ENCODE measurements at places on chromosomes 2 and 18.
A peak's percentile ranks its signal among the peaks of the same experiment; 100 is the strongest.

DNA sequence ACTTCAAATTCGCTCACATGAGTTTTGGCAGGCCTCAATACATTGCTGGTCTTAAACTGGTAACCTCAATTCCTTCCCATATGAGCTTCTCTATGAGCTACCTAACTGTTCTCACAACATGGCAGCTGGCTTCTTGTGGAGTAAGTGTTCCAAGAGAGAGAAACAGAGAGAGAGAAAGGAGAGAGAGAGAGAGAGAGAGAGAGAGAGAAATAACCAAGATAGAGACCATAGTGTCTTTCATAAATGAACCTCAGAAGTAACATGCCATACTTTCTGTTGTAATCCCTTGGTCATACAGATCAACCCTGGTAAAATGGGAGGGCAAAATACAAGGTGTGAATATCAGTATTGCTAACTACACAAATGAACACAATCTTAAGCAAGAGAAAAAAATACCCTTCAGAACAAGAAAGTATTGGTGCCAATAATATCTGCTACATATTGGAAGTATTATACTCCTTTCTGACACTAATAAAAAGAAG, 33.2 kb upstream of the UBE2E3 start:
- DNase-seq, result no peak

DNA sequence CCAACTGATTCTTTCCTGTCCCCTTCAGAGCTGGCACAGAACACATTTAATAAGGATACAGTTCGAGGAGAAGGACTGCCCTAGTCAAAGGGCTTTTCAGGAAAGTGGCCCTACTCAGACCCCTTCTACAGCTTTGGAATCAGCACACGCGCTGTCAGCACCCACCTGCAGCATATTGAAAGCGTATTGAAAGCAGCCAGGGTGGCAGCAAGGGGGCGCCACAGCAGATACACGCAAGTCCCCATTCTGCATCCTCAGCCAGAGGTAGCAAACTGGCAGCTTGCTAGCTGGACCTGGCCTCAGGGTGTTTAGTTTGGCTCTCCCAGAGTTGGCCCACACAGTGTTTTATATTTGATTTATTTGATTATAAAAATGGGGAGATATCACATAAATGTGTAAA, 101.0 kb upstream of the NT5C1B start:
- no peak for DNase-seq

DNA sequence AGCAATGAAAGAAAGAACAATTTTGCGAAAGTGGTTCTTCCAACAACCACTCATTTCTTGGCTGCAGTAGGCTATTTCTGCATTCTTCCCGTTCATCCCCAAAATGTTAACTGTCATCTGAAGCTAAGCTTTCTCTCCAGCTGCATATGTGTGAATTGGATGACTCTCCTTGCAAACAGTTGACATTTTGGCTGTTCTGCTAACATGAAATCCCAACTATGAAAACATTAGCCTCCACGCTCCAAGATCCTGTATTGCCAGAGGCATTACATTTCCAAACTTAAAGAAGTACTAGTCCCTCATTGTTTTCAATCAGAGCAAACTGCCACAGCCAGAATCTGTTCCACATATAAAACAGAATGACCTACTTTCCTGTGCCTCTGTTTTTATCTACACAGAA, 88.5 kb downstream of the TGIF1 start:
- DNase-seq, result no peak

DNA sequence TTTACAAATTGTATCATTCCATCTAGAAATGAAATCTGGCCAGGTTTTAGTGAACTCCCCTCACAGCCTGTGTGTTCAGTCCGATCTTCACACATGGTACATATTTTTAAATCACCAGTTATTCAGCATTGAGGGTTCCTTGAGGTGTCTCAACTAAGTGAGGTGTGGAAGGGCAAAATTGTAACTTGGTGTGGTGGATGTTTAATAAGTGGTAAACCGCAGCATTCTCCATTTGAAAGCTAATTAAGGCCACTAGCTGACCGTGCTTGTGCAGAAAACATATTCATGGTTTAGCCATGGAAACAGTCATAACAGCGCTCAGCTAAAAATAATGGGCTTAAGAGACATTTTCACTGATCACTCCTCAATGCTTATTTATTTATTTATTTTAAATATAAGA, 786.2 kb upstream of the FANCL start:
- no peak for DNase-seq

- DNase-seq, result no peak
These were observed 39.7 kb upstream of the VRK2 start for GRCh38 chr2:58006952-58007284.

GRCh38 chr2:75142081-75142480, 57.2 kb downstream of the TACR1 start:
- DNase-seq, result no peak

GRCh38 chr2:216217904-216218260, 108.7 kb downstream of the XRCC5 start:
- no peak for DNase-seq

- DNase-seq, result no peak
These were observed 47.7 kb upstream of the PLB1 start for GRCh38 chr2:28447943-28448792.

- peak; percentile 73 for DNase-seq
These were observed 289.3 kb upstream of the HS6ST1 start for GRCh38 chr2:128607911-128608506.

DNA sequence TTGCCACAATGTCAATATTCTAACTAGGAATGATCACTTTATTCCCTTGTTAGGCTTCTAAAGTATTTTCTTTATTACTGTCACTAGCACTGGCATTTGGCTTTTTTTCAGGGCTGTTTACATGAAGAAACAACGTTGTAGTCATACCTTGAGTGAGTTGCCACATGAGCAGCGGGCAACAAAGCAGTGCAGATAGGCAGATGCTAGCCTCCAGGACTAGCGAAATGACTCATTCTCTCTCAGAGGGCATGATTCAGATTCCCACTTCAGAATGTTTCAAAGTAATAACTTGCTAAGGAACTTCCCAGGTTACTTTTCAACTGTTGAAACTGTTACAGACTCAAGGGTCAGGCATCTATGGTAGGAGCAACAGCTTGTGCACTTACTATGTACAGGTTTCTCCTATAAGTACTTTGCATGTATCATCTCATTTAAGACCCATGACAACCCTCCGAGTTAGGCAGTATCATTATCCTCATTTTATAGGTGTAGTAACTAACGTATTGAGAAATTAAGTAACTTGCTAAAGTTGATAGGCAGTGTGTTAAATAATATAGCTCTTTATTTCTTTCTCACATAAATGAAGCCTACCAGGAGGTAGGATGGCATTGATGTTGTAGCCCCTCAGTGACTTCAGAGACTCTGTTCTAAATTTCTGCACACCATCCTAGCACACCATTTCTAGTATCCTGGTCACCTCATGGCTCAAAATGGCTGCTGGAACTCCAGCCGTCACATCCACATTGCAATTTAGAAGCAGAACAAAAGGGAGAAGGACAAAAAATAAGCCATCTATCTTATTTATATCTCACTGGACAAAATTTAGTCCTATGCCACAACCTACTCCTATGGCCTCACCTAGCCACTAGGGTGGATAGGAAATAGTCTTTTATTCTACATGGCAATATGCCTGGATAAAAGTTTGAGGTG, 83.3 kb downstream of the ICOS start:
- DNase-seq, result no peak

- DNase-seq, result peak; percentile 48
These were observed 23.8 kb downstream of the ANKAR start for GRCh38 chr2:189698020-189698887.

DNA sequence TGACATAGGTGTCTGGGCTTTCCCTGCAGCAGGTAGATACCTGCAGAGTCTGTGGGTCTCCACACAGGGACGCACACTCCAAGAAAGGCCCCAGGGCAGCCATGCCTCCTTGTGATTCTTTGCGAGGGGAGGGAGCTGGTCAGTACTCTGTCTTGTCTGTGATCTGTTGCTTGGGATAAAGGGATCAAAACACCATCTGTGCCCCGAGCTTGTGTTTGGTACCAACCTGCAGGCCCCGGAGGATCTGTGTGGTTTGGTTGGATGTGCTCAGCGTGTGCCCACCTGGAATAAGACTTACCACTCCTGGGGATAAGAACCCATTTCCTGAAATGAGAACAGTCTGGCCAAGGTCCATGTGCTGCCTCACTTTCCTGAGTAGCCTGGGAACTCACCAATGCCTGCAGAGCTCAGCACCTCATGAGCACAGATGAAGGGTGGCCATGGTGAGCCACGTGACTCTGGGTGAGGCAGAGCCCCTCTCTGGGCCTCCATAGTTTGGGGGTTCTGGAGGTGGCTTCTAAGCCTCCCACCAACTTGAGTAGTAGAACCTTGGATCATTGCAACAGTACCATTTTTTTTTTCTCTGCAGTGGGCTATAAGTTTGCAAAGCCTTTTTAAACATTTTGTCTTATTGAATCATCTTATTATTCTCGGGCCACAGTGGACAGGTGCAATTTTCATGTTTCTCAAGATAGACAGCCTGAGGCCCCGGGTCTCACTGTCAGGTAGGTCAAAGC, 134.8 kb downstream of the DDX1 start:
- no peak for DNase-seq

DNA sequence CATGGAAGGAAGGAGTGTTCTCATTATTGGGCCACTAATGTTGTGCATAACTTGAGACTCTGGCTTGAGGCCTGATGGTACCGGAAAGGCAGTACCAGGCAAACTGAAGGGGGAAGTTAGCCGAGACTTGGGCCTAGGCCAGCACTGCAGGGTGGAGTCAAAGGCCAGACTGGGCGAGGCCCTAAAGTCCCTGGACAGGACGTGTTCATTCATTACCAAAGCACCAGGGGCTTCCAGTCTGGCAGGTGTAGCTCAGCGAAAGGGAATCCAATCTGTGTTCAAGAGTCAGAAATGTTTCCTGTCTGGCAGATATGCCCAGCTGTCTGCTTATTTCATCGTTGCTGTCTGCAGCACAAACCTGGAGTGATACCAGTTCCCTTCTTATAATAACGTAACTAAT, 4.7 kb upstream of the ITSN2 start:
- peak; percentile 9 for DNase-seq

DNA sequence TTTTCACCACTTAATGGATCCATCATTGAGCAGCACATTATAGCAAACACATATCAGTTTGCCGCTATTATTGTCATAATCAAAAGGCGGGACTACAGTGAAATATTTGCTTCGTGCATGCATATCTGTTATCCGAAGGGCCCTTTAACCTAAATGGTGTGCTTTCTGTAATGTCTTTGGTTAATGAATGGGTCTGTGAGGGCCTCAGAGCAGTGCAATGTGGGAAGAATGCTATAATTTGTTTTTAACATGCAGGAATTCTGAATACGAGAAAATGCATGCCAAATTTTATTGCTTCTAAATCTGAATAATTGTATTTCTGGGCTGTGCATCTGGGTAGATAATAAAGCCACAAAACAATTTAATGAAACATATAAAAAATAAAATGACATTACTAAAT, 32.8 kb upstream of the CELF4 start:
- DNase-seq, result no peak

DNA sequence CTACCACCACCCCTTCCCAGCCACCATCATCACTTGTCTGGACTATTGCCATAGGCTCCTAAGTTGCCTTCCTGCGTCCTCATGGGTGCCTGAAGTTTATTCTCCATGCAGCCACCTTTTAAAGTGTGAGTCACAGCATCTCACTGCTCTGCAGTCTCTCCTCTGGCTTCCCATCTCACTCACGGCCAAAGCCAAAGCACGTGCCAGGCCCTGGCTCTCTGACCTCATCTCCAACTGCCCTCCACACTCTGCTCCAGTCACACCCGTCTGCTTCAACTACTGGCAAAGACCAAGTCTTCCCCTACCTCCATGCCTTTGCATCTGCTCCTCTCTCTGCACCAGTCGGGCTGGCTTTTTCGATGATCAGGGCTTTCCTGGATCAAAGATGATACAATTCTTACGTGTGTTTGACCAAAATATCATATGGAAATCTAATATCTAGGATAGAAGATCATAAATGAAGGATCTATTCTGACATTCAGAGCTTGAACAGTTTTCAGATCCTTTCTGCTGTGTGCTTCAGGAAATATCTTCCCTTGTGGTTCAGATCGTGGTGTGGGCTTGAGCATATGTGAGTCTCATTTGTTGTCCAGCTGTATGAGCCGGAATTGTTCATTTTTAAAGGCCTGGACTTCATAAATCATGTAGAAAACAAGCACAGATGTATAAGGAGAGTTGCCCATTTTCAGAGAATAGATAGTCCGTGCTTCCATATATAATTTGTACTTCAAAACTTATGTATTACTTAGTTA, 175.6 kb downstream of the PRKCE start:
- no peak for DNase-seq

DNA sequence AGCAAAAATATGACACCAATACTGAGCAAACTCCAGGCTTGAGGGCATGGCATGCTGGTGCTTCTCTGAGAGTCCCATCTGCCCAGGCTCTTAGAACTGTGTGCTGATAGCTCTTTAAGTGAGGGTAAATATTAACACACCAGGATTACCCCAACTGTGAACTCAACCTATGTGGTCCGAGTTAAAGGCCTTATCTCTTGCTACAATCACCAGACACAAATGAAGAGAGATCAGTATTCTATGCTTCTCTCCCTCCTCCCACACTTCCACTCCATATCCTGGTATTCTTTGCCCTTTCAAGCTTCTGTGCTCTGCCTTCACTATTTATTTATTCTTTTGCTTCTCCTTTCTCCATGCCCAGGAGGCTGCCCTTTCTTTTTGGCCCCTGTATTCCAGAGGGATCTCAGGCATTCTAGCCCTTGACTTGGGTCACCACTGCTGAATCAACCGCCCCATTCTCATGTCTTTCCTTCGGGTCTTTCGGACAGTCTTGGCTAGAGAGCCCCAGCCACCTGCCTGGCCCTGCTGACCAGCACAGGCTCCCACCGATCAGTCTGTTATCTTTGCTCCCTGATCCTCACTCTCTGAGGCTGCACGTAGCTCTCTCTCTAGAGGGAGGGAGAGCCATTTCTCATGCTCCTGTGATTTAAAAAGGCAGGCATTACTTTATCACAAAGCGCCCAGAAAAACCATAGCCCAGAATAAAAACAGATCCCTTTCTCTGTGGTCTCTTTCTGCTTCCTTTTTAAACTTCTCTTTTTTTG, 17.2 kb upstream of the HK2 start:
- DNase-seq, result no peak

DNA sequence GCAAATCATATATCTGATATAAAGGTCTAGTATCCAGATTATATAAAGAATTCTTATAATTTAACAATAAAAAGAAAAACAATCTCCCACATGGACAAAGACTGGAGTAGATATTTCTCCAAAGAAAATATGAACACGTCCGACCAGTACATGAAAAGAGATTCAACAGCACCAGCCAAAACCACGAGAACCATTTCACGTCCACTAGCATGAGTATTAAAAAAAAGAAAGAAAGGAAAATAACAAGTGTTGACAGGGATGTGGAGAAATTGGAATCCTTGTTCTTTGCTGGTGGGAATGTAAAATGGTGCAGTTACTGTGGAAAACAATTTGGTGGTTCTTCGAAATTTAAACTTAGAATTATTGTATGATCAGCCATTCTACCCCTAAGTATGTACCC, 432.7 kb upstream of the TRIB2 start:
- DNase-seq, result no peak

DNA sequence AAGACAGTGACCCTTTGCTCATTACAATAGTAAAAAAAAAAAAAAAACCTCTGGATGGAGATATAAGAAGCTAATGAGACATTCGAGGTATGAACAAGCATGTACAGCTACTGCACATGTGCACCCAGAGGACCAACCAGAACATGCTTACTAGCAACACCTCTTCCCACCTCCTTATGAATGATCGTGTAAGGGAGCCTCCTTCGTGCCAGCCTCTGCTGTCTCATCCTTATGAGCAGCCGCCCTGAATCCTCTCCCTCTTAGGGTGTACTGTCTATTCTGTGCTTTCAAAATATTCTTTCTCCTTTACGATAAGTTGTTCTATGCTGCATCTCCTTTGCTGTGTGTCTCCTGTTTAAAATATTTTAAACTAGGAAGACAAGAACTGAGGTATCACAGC, 91.4 kb upstream of the ACSL3 start:
- no peak for DNase-seq
